ENCODE measurements at places on chromosomes 16 and 17. TPM values are rescaled to one million over a fixed set of nuclear protein-coding genes. Genes with fewer than 3 reads are reported as not detected.
A peak's percentile ranks its signal among the peaks of the same experiment; 100 is the strongest.

RANGRF gene
- total RNA-seq, result 7.5 TPM

TRPV3 gene
- 1.8 TPM for total RNA-seq

TPSD1 gene
- 0.51 TPM for total RNA-seq

DNA sequence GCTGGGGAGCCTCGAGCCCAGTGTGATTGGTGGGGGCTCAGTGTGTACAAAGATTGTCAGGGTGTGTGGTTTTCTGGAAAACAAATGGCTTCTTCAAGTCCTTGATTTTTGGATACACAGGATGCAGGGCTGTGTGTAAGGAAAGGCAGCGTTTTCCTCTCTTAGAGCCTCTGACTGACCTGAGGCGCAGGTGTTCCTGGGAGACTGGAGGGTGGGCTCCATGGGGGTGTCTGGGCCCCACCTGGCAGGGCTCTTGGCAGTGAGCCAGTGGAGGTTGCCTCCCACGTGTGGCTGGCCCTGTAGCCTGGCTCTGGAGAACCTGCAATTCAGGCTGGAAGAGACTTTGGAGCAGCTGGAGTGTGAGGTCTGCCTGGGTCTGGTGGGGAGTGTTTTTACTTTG lies 5.0 kb downstream of the FOXK2 start:
- no peak for DNase-seq

DNA sequence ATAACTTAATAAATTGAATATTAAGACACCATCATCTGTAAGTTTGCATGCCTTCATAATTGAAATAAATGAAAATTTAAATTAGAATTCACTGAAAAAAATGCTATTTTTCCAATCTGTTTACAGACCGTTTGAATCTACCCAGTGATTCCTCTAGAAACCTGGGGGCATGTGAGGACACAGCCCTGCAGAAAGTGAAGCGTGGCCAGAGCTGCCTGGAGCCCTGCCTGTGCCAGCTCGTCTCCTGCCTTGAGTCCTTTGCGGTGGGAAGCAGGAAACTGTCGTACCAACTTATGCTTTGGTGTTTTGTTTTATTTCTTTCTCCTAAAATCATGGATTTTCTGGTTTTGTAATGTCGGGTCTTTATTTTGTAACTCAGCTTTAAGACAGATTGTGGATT lies 67.8 kb upstream of the FA2H start:
- DNase-seq, result no peak

GRCh38 chr16:72985148-72985941 lies 62.6 kb downstream of the ZFHX3 start:
- peak; percentile 89 for DNase-seq

GRCh38 chr16:54284931-54285413 lies 1.6 kb downstream of the IRX3 start:
- no peak for DNase-seq

DNA sequence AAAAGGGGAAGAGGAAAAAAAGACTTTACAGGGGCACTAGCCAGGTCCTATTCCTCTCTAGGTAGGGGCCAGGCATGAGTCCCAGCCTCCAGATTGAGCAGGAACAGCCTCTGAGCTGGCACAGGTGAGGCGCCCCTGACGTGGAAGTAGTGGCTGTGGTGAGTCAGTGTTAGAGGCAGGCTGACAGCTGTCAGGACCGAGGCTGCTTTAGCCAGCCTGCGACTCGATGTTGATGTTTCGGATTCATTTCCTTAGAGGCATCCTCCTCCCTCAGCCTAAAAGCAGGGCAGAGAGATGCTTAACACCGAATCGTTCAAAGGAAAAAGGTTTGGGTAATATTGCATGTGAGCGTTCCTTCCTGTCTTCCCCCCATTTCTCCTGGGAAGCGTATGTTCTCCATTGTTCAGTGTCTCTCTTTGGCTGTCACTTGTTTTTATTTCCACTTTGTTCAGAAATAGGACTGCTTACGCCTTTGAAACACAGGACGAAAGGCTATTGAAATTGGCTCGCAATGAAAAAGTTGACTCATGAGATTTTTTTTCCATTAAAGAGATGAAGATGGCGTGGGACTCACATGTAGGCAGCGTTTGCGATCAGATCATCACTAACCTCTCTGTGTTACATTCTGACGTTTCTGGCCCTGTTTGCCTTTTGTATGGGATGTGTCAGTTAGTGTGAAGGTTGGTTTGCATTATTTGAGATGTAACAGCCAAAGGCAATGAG lies 1.3 kb downstream of the KIAA0513 start:
- DNase-seq, result peak; percentile 37
